ENCODE measurements at places on chromosomes 6 and 20.

- no peak for DNase-seq
Measured at GRCh38 chr6:15504040-15504495, 158.8 kb downstream of the DTNBP1 start.

DNA sequence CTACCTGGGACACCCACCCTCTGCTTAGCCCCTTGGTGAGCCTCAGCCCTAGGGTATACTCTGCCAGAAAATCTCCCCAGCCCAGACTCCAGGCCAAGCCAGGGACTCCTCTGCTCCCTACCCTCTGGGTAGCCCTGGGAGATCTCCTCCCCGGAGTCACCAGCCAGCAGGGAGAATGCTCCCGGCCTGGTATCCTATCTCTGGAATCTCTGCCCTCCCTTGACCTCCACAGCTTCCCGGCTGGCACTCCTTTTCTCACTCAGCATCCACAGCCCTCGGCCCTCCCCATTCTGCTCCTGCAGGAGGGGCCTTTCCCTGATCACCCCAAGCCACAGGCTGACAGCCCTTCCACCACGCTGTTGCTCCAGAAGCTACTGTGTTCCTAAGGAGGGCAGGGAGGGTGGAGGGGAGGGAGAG lies 22.6 kb downstream of the NOL4L start:
- no peak for DNase-seq

DNA sequence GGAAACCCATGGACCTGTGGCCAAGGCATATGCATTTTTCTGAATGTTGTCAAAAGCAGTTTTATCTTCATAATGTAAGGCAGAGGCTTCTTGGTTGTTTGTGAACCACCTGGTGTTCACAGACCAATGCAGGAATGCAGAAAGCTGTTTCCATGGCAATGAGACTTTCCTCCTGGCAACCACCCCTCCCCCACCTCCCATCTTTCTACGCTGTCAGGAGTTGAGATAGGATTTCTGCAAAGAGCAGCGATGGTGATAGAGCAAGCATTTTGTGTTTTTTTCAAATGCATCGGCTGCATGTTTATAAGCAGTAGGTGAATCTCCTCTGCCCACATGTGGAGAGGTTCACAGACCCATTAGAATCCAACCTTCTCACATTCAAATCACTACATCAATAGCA lies 114.1 kb upstream of the SMLR1 start:
- DNase-seq = no peak

DNA sequence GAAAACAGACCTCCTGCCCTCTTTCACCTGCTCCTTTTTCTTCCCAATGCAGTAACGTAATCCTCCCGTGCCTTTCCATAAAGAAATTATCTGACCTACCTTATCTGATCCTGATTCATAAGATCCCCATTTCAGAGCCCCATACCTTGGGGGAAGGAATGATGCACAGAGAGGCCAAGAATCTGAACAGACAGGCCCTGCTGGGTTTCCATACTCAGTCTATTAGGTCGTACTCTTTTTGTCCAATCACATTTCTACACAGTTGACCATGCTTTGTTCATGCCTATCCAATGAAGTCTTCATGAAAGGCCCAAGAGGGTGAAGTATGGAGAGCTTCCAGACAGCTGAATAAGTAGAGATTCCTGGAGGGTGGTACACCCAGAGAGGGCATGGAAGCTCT lies 25.3 kb downstream of the SRPK1 start:
- no peak for DNase-seq

DNA sequence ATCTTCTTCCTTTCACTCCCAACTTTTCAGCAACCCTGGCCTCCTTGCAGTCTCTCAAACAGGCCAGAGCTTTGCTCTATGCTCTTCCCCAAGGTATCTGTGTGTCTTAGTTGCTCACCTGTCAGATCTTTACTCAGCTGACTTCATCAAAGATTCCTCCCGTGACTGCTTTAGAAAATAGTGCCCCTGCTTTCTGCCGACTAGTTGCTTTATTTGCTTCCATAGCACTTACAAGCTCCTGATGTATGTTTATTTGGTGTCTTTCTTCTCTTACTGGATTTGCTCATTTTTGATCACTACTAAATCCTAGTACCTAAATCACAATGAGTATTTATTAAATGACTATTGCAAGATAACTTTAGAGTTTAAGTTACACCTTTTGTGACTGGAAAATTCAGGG lies 5.9 kb downstream of the NDUFAF5 start:
- DNase-seq = no peak

- DNase-seq = no peak
Measured at GRCh38 chr20:37311710-37312355, 22.4 kb downstream of the MANBAL start.

DNA sequence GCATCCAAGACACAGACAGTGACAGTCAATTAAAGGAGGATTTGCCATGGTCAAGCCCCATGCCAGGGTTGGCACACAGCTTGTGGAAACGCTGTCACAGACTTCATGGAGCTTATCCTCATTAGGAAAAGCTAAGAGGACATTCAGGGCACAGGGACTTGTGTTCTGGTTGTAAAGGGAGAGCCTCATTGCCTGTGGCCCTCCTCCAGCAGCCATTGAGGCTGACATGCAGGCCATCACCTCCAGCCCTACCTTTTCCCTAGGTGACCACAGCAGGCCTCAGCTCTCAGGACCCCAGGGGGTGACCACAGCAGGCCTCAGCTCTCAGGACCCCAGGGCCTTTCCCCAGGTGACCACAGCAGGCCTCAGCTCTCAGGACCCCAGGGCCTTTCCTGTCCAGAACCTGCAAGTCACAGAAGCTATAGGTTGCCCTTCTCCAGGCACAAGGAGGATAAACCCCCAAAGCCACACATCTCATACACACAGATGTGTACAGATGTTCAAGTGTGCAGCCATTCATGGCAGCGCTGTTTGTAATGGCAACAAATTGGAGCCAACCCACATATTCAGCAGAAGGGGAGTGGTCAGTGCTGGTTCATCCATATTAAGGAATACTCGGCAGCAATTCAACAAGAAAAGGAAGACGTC lies 26.1 kb downstream of the DUSP22 start:
- DNase-seq = no peak

Measured in GOT3 (cell line).